ENCODE measurements at places on chromosomes 6 and 20. TPM values are rescaled to one million over a fixed set of nuclear protein-coding genes. Genes with fewer than 3 reads are reported as not detected.

Gene ULBP1
- total RNA-seq = not detected

- H3K27ac ChIP-seq = no peak overlapping the region
- no peaks in the 10 kb centered on the region for H3K36me3 ChIP-seq
- H3K27me3 ChIP-seq = no peaks in the 10 kb centered on the region
- H3K4me3 ChIP-seq = no peak overlapping the region
- no peaks in the 10 kb centered on the region for H3K4me1 ChIP-seq
Observed at GRCh38 chr6:13025893-13026499, 302.3 kb downstream of the TBC1D7 start.

DNA sequence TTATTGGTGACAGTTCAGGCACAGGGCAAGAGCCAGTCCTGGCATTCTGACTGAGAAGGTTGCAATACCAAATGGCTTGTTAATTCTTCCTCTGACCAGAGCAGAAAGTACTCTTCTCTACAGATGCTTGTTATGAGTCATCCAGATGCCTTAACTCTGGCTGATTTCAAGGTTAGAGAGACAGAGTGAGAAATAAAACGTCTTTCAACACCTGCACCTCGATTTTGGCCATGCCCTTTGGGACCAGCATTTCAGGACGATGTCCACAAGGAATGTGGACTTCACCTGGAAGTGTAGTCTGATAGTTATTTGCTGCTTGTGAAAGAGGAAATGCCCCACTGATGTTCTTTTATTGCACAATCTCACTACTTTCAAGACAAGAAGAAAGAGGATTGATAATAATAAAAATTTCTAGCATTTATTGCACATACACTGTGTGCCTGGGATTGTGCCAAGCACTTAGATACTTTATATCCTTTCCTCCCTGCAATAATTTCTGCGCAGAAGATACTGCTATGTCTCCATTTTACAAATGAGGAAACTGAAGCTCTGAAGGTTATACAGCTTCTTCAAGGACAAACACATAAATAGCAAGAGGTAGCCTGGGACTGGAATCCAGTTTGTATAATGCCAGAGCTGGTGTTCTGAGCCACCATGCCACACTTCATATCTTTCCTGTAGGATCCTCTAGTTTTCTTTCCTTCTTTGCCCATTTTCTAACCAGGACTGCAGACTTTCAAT, 33.5 kb upstream of the MCM3 start:
- no peak overlapping the region for H3K27ac ChIP-seq
- no peak for DNase-seq
- H3K27me3 ChIP-seq = no peaks in the 10 kb centered on the region
- no peaks in the 10 kb centered on the region for H3K36me3 ChIP-seq

DNA sequence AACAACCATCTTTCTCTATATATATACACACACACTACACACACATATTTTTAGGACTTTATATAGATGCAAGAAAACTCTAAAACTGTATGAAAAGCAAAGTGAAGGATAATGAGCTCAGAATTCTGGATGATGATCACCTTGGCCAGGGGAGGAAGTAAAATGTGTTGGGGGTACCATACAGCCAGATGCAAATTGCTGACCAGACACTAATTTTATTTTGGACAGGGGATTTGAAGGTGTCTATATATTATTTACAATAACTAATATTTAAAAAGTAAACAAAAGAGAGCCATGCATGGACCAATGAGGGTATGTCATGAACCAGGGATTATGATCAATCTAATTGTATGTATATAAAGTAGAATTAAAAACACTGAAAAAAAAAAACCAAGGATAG, 19.8 kb upstream of the TBC1D22B start:
- H3K27me3 ChIP-seq = no peaks in the 10 kb centered on the region
- H3K36me3 ChIP-seq = no peaks in the 10 kb centered on the region
- DNase-seq = no peak
- H3K27ac ChIP-seq = no peak overlapping the region

Gene PTGIS
- total RNA-seq = 460 TPM

GRCh38 chr6:31927242-31927862, at the start of gene C2:
Gene C2 (plus strand): TSS chr6:31927717. CDS start chr6:31927753, 36 bp downstream.
- no peaks in the 10 kb centered on the region for H3K27me3 ChIP-seq
- H3K27ac ChIP-seq = no peak within 1 kb of the TSS
- H3K36me3 ChIP-seq = no peaks in the 10 kb centered on the region
- no peaks in the 10 kb centered on the region for H3K4me1 ChIP-seq

- no peak for DNase-seq
- H3K27ac ChIP-seq = no peak overlapping the region
- H3K4me1 ChIP-seq = peaks cover 7% of the 10 kb centered on the region
- H3K36me3 ChIP-seq = no peaks in the 10 kb centered on the region
Observed at GRCh38 chr6:41573276-41573675, 27.1 kb downstream of the FOXP4 start.

DNA sequence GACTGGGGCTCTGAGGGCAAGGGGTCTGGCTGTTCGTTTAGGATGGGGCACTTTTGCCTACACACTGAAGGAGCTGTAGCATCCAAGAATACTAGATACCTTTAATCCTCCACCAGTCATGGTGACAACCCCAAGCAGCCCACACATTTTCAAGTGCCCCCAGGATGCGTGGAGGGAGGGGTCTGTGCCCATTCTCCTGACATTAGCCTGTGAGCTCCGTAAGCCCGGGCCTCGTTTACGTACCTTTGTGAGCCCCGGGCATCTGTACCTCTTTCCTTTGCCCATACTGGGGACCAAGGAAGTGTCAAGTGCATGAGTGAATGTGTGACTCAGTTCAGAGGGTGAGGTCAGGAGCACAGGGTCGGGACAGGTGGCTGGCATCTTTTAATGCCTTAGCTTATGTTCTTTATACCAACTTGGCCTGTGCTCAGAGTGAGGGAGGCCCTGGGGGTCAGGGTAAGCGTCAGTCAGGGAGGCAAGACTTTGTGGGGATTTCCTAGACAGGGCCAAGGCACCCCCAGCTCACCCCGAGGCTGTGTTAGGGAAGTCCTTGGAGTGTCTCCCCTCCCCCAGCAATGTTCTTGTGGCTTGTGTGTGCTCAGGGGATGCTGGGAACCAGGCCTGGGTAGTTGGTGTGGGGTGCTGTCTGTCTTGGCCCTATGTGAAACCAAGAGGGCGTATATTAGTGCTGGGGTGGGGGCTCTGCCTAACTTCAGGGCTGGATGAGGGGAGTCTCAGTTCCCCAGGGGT, 12.9 kb downstream of the VEGFA start:
- no peaks in the 10 kb centered on the region for H3K36me3 ChIP-seq
- no peak for DNase-seq
- no peaks in the 10 kb centered on the region for H3K4me1 ChIP-seq
- H3K27me3 ChIP-seq = no peaks in the 10 kb centered on the region
- no peak overlapping the region for H3K4me3 ChIP-seq
- H3K27ac ChIP-seq = no peak overlapping the region

- H3K4me3 ChIP-seq = no peak overlapping the region
- DNase-seq = no peak
- H3K4me1 ChIP-seq = no peaks in the 10 kb centered on the region
- H3K36me3 ChIP-seq = no peaks in the 10 kb centered on the region
- H3K27ac ChIP-seq = no peak overlapping the region
- no peaks in the 10 kb centered on the region for H3K27me3 ChIP-seq
Observed at GRCh38 chr6:43221046-43221972, 8.0 kb downstream of the DNPH1 start.

Gene SLC52A3
- total RNA-seq = 1.9 TPM

Gene LRRC1
- total RNA-seq = 22.4 TPM

Gene CD24
- 235 TPM for total RNA-seq

- no peaks in the 10 kb centered on the region for H3K27me3 ChIP-seq
- H3K4me3 ChIP-seq = no peak overlapping the region
- H3K4me1 ChIP-seq = no peaks in the 10 kb centered on the region
Observed at GRCh38 chr6:102562713-102563112, 1169.2 kb downstream of the GRIK2 start.

GRCh38 chr6:89348372-89348771, 4.2 kb downstream of the UBE2J1 start:
- H3K27ac ChIP-seq = no peak overlapping the region
- H3K36me3 ChIP-seq = no peaks in the 10 kb centered on the region
- no peaks in the 10 kb centered on the region for H3K27me3 ChIP-seq
- H3K4me1 ChIP-seq = peaks cover 3% of the 10 kb centered on the region
- no peak overlapping the region for H3K4me3 ChIP-seq
- DNase-seq = no peak

Gene LAMA5
- total RNA-seq = 129 TPM

- H3K27me3 ChIP-seq = no peaks in the 10 kb centered on the region
- H3K4me1 ChIP-seq = no peaks in the 10 kb centered on the region
- H3K27ac ChIP-seq = no peak overlapping the region
- no peak for DNase-seq
- no peak overlapping the region for H3K4me3 ChIP-seq
Observed at GRCh38 chr20:16701296-16701695, 28.5 kb upstream of the SNRPB2 start.

DNA sequence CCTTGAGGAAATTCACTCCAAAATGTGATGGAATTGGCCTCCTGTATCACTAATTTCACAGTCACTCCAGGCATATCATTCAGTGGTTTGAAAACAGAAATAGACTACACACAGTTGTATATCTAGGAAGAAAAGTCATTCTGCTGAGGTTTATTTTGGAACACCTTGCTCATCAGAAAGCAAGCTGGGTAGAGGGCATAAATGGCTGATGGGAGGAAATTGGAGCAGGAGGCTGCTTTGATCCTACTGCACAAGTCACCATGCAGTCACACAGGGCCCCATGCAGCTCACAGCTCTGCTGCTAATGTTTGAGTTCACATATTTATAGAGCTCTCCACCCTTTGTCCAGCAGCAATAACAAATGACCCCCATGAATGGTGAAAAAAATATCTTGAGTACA, 12.3 kb downstream of the NHLRC1 start:
- no peak overlapping the region for H3K27ac ChIP-seq
- H3K27me3 ChIP-seq = no peaks in the 10 kb centered on the region

- no peak overlapping the region for H3K4me3 ChIP-seq
- no peaks in the 10 kb centered on the region for H3K36me3 ChIP-seq
- DNase-seq = no peak
- no peaks in the 10 kb centered on the region for H3K4me1 ChIP-seq
Observed at GRCh38 chr6:26576929-26577719, 19.6 kb upstream of the ABT1 start.

- H3K27ac ChIP-seq = no peak overlapping the region
- no peak overlapping the region for H3K4me3 ChIP-seq
- no peak for DNase-seq
- no peaks in the 10 kb centered on the region for H3K4me1 ChIP-seq
Observed at GRCh38 chr6:50977796-50978195, 159.1 kb downstream of the TFAP2B start.

- H3K4me3 ChIP-seq = no peak overlapping the region
- H3K27me3 ChIP-seq = no peaks in the 10 kb centered on the region
- no peaks in the 10 kb centered on the region for H3K36me3 ChIP-seq
- no peak for DNase-seq
Observed at GRCh38 chr20:53711333-53712211, 117.9 kb upstream of the ZNF217 start.

DNA sequence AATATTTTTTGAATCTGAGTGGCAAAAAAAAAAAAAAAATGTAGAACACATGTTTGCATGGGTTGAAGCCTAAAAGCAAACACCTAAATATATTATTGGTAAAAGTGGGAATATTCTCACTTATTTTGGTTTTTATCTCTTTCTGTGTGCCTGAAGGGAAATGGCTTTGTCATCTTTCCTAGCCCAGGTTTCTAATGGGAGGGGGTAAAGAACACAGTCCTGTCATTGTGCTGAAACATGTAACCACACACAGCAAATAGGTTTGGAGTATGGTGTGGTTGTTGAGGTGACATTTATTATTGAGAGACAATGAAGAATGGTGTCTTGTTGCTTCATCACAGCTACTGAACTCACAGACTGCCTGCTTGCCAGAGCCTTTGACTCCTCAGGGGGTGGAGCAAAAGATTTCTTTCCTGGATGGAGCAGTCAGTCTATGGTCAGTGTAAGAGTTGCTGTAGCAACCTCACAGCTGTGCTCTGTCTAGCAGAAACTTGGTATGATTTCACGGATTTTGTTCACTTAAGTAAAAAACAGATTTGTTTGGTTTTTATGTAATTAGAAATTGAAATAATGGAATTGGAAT, 70.2 kb downstream of the CEP57L1 start:
- H3K4me3 ChIP-seq = no peak overlapping the region
- H3K36me3 ChIP-seq = no peaks in the 10 kb centered on the region
- peak; percentile 20 for DNase-seq
- no peak overlapping the region for H3K27ac ChIP-seq

GRCh38 chr6:147653631-147654030, 145.1 kb downstream of the SAMD5 start:
- no peak overlapping the region for H3K27ac ChIP-seq
- no peaks in the 10 kb centered on the region for H3K27me3 ChIP-seq
- no peaks in the 10 kb centered on the region for H3K4me1 ChIP-seq

Gene MEP1A
- not detected for total RNA-seq

- no peaks in the 10 kb centered on the region for H3K27me3 ChIP-seq
- H3K36me3 ChIP-seq = no peaks in the 10 kb centered on the region
- no peak overlapping the region for H3K4me3 ChIP-seq
Observed at GRCh38 chr6:143515061-143515760, 3.7 kb upstream of the FUCA2 start.

- H3K27ac ChIP-seq = no peak overlapping the region
- DNase-seq = no peak
- no peaks in the 10 kb centered on the region for H3K36me3 ChIP-seq
- H3K4me1 ChIP-seq = no peaks in the 10 kb centered on the region
- no peak overlapping the region for H3K4me3 ChIP-seq
- no peaks in the 10 kb centered on the region for H3K27me3 ChIP-seq
Observed at GRCh38 chr6:52435345-52435744, 15.2 kb downstream of the EFHC1 start.

Gene TTBK1
- total RNA-seq = not detected

All from uterus (tissue), 4 donors.